NT2/D1 (cell line): ENCODE measurements at places on chromosomes 11 and 22.

- no peak for DNase-seq
Measured at GRCh38 chr11:94671553-94672366, 96.4 kb upstream of the AMOTL1 start.

DNA sequence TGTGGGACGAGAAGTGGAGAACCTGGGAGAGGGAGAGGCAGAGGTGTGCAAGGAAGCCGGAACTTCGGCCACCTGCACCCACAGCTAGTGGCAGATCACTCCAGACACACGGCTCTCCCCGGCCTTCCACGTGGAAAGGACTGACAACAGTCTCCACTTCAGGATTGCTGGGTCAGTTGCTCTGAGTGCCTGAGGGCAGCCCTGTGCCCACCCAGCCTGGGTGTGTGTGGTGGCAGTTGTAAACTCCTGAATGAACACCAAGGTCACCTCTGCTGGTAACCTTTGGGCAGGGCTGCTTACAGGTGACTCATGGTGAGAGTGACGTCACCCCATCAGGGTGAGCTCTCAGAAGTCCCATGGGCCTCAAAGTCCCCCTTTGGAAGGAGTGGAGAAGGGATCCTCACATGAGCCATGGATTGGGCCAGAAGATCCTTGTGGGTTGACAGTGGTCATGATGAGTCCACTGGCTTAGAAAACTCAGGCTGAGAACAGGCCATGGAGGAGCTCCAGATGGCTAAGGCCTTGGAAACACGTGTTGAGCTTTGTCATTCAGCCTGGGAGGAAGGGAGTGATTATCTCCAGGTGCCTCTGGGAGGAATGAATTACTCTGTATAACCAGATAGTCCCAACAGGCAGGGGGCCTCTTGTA is 71.3 kb downstream of the BCR start:
- no peak for DNase-seq

DNA sequence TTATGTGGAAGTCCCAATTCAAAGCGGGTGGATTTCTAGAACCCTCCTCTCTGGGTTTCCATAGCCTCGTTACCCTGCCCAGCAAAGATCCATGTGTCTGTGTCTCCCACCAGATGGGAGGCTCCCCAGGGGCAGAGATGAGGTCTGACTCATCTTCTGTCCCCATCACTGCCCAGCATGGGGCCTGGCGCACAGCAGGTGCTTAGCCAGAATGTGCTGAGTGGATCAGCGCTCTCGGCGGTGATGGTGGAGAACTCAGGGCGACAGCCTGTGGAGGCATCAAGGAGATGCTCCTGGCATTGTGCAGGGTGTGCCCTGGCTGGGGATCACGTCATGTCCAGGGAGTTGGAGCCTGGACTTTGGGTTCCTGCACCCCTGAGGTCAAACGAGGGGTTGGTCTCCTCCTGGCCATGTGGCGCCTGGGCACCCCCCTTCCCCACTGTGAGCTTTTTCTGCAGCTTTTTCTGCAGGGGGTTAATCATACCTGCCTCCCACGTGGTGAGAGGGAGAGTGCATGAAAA is 46.1 kb upstream of the RFPL3 start:
- no peak for DNase-seq

GRCh38 chr11:111344032-111344431 is 35.0 kb downstream of the POU2AF1 start:
- no peak for DNase-seq

- DNase-seq: no peak
Measured at GRCh38 chr11:60064111-60064510, 7.6 kb downstream of the MS4A3 start.

DNA sequence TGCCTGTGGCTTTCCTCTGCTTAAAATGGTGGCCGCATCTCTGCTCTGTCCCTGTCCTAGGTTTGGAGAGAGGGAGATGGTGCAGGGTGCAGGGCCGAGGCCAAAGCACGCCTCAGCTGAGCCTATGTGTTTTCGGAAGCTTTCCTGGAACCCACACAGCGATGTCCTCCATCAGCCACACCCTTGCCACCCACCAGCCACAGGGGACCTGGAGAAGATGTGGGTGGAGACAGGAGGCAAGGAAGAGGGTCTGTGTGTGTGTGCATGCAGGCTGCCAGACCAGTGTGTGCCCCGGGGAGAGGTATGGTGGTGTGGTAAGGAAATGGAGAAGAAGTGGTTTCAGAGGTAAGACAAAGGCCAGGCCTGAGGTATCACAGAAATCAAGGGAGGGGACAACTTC is 155.7 kb downstream of the TBC1D22A start:
- no peak for DNase-seq

GRCh38 chr22:39967996-39968972 is 8.1 kb downstream of the TMA7B start:
- DNase-seq: peak; percentile 18

DNA sequence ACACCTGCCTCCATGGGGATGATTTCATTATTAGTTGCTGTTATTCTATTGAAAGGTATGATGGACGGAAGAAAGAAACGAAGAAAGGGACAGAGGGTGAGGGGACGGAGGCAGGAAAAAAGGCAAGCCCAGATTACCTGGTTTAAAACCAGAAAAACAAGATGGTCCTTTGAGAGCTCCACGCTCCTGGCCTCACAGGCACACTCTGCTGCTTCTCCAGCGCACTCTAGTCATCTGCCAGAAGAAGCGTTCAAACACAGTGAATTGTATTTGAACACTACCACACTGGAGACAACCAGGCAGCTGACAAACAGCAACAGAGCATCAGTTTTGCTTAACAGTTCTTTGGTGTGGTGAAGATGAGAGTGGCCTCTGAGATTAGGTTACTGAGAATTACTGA is 216.9 kb downstream of the CADM1 start:
- no peak for DNase-seq

GRCh38 chr22:26956371-26956770 is 299.0 kb downstream of the MIAT start:
- no peak for DNase-seq
